Heart left ventricle (tissue), 16 donors: ENCODE measurements at places on chromosomes 11 and 22.

DNA sequence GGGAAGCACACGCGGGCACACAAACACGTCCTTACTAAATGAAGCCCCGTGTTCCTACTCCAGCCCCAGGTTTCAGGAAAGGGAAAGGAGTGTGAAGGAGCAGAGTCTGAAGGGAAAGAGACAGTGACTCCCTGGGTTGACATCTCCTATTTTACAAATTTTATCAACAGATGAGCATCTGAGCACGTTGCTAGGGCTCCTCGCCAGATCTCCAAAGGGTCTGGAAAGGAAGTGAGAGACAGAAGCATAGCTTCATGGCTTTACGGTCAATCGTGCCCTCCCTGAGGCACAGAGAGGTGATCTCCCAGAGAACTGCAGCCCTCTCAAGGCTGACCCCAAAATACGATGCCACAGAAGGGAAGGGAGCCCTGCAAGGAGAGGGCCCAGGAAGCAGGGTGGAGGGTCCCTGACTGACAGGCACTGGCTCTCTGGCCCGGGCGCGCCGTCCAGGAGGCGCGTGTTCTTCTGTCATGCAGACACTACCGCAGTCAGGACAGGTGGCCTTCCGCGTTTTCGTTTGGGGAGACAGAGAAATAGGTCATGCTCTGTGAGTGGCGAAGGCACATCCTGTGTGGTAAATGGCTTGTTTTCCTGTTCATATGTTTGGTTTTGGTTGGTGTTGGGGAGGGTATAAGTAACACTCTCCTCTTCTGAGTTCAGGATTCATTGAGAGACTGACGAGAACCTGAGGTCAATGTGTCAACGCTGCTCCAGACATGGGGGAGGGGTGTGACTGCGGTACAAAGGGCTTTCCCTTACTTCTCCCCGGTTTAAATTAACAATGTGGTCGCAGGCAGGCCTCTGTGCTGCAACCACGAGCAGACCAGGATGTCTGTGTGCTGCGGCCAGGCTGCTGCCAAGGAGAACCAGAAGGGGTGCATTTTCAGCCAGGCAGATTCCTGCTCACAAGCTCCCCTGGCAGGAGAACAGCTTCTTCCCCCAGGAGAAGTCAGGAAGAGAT is 813.3 kb downstream of the OPCML start:
- no peak for DNase-seq

GRCh38 chr11:101446238-101446637 is 137.6 kb downstream of the TRPC6 start:
- no peak for DNase-seq

- DNase-seq = no peak
Observed at GRCh38 chr11:123139206-123139605, 55.8 kb downstream of the CLMP start.

- DNase-seq = no peak
Observed at GRCh38 chr11:21316591-21316990, 647.2 kb downstream of the NELL1 start.

DNA sequence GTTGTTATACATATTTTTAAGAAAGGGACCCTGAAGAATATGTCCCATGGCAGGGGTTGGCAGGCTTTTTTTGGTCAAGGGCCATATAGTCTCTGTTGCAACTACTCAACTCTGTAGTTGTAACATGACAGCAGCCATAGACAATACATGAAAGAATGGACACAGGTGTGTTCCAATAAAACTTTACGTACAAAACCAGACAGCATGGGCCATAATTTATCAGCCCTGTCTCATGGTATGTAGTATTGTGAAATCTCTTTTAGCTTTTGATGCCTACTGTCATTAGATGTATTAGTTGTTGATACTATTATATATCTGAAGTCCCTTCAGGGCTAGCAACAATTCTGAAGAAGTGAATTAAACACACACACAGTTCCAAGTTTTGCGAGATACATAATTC is 2.6 kb downstream of the ZBED5 start:
- no peak for DNase-seq

GRCh38 chr11:1573077-1573902 is 1.2 kb upstream of the DUSP8 start:
- no peak for DNase-seq

DNA sequence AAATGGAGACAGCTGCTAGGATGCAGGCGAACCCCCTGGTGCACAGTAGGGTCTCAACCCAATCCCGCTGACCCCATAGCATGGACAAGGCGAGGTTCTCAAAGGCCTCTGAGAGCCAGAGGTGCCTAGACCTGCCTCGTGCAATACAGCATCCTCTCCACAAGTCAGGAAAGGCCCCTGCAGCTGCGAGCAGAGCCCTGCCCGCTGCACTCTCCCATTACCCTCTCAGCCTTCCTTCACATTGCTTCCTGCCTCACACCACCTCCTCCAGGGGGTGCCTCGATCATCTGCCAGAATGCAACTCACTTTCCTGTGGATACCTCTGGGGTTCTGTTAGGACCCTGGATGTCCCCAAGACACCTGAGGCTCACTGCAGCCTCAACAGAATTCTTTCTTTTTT is 42.8 kb upstream of the TCF20 start:
- no peak for DNase-seq

- DNase-seq = no peak
Observed at GRCh38 chr22:25545672-25546071, 18.8 kb upstream of the GRK3 start.

GRCh38 chr11:45038923-45039322 is 88.2 kb upstream of the TP53I11 start:
- no peak for DNase-seq

DNA sequence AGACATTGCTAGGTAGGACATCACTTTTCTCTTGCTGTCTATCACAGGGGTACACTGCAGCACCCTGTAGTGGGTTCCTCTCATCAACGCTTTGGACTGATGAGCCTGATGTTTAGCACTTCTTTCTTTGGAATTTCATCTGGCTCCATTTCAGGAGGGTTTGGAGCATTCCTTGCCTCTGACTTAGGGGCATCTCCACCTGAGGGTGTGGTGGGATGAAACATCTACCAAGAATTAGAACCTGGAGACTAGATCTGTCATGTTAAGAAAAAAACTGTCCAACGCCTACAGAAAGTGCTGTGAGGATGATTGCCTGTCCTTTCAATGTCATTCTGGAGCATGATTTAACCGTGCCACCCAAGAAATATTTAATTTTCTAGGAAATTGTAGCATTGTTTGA is 648.4 kb downstream of the ETS1 start:
- DNase-seq = no peak

DNA sequence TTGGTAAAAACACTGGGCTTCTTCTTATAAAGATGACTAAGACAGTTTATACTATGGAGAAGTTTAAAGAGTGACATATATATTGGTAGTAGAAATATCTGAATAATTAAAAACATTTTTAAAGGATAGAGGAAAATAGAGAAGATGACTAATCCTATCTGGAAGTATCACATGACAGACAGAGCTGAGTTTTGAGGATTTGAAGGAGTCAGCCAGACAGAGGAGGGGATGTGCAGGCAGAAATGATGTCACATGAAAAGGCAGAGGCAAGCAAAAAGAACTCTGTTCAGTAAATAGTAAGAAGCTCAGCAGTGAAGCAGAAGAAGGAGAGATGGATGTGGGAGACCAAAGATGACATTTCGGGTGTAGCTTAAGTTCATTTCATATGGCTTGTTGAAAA is 1.6 kb downstream of the OR10A2 start:
- DNase-seq = no peak

DNA sequence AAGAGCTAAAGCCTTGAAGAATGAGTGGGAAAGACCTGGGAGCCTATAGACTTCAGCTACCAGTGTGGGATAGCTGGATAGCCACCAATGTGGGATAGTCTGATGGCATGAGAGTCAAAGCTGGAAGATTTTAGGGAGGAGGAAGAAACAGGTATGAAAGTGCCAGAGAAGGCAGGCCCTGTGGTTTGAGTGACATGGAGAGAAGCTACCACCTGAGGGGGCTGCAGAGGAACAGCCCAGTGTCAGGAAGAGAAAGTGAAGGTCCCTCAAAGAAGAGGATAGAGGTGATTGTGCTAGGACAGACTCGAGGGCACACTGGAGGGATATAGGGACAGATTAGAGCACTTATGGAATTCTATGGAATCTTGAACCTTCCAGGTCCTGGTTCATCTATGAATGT is 23.1 kb upstream of the PAX6 start:
- DNase-seq = no peak
